Stimulated activated CD4-positive, alpha-beta T cell treated with anti-CD3 and anti-CD28 coated beads, Interleukin-1b, Interleukin-23, amount 100 ng/mL, for 1 hour (primary cell): ENCODE measurements at places on chromosomes 16 and 17.

GRCh38 chr17:1474402-1475189, 17.9 kb downstream of the MYO1C start:
- no peak for DNase-seq

- DNase-seq: no peak
Observed at GRCh38 chr17:8320990-8321389, 10.9 kb downstream of the ARHGEF15 start.

DNA sequence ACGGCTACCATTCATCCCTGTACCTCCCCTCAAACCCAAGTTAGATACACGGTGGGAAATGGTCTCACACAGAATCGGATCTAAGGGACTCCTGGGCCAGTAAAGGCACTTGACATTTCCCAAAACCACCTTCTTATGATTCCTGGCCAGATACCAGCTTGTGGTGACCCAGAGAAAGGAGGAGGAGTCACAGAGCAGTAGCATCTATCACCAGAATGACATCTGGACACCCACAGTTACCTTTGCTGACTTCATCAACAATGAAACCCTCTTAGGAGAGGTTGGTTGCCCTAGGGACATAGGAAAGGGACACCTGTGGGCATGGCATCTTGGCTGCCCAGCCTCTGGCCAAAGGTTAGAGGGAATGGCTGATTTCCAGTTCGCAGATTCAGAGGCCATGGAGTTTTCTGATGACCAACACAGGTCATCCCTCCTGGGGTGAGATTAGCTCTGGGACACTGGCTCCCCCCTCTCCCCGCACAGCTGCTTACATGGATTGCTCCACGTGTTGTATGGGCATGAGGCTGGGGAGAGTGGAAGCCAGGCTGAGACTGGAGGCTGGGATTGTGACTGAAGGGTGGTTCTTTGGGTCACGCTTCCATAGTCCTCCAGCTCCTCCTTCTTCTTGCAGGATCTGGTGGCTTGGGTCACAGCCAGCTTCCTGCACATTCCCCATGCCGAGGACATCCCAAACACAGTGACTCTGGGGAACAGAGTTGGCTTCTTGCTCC, 1.4 kb upstream of the AOC3 start:
- no peak for DNase-seq

DNA sequence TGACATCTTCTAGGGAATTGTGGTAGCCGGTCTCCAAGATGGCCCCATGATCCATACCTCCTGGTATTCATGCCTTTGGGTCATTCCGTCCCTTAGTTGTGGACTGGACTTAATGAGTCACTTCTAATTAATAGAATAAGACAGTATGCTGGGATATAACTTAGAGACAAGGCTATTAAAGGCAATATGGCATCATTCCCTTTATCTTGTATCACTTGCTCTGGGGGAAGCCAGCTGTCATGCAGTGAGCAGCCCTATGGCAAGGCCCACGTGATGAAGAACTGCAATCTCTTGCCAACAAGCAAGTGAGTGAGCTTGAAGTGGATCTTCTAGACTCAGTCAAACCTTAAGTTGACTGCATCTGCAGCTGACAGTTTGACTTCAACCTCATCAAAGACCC, 97.8 kb upstream of the MED13 start:
- no peak for DNase-seq

GRCh38 chr16:27242868-27243590, 25.5 kb downstream of the NSMCE1 start:
- no peak for DNase-seq

GRCh38 chr17:41793784-41794539, 7.5 kb upstream of the JUP start:
- no peak for DNase-seq

DNA sequence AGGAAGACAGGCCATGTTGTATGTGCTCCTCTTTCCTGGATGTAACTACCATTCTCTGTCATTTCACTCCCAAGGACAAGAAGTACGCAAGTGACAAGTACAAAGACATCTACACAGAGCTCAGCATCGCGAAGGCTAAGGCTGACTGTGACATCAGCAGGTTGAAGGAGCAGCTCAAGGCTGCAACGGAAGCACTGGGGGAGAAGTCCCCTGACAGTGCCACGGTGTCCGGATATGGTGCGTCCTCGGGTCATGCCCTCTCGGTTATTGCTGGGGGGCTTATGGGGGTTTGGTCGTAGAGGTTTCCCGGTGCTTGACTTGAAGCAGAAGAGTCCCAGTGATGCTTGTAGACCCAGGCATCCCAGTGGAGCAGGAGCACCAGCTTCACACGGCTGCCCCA, 29.0 kb downstream of the PLD6 start:
- no peak for DNase-seq

GRCh38 chr16:19822533-19822932, 62.1 kb downstream of the GPRC5B start:
- no peak for DNase-seq

GRCh38 chr16:48118841-48119240, 37.0 kb downstream of the ABCC12 start:
- no peak for DNase-seq

DNA sequence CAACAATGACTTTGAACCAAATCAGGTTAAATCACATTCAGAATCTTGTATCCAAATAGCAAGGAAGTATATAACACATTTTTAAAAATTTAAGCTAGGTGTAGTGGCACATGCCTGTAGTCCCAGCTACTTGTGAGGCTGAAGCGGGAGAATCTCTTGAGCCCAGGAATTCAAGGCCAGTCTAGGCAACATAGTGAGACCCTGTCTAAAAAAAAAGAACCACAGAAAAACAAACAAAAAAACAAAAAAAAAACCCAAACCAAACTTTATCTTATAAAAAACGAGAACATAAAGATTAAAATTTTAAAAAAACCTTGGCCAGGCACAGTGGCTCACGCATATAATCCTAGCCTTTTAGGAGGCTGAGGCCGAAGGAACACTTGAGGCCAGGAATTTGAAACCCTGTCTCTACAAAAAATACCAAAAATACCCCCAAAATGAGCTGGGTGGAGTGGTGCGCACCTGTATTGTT, 11.6 kb downstream of the SUPT4H1 start:
- no peak for DNase-seq

DNA sequence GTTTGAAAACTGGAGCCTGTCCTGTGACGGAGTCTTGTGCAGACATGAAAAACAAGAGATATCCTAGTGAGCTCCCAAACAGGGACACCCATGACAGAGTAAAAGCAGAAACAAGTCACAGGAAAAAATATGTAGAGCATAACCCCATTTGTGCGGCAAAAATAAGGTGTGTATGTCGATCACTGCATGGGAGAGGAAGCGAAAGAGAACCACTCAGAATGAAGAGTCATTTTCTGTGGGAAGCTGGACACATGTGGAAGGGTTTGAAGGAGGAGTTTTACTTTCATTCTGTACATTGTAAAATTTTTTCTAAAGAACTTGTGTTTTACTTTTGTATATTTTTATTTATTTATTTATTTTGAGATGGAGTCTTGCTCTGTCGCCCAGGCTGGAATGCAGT, 72.1 kb downstream of the JPH3 start:
- no peak for DNase-seq

- DNase-seq: no peak
Observed at GRCh38 chr17:15649861-15650421, 30.4 kb upstream of the FBXW10B start.

- no peak for DNase-seq
Observed at GRCh38 chr17:55343900-55344513, 77.6 kb downstream of the MMD start.

DNA sequence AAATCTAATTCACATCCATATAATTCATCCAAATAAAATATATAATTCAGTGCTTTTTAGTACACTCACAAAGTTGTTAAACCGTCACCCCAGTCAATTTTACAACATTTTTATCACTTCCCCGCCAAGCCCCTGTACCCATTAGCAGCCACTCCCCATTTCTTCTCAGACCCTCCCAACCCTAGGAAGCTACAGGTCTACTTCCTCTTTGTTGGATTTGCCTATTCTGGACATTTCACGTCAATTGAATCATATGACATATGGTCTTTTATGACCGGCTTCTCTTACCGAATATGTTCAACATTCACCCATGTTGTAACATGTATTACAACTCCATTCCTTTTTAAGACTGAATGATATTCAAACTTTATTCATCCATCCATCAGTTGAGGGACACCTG, 19.9 kb upstream of the MLKL start:
- DNase-seq: no peak

DNA sequence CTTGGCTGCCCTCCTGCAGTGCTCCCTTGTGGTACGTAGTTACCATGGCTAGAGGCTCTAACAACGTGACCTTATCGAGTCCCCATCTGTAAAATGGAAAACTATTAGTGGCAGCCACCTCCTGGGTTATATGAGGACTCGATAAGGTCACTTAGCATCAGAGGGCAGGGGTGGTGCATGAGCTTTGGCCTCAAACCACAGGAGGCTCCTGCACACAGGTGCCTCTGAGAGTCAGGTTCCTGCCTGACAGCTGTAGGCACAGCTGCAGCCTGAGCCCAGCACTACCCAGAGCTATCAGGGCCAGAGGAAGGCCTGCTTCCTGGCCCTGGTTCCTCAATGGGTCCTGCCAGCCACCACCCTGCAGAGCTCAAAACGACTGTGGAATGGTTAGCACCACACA, 57.2 kb upstream of the SEC14L1 start:
- DNase-seq: no peak

- no peak for DNase-seq
Observed at GRCh38 chr16:1475552-1476114, 805 bp upstream of the CLCN7 start.

DNA sequence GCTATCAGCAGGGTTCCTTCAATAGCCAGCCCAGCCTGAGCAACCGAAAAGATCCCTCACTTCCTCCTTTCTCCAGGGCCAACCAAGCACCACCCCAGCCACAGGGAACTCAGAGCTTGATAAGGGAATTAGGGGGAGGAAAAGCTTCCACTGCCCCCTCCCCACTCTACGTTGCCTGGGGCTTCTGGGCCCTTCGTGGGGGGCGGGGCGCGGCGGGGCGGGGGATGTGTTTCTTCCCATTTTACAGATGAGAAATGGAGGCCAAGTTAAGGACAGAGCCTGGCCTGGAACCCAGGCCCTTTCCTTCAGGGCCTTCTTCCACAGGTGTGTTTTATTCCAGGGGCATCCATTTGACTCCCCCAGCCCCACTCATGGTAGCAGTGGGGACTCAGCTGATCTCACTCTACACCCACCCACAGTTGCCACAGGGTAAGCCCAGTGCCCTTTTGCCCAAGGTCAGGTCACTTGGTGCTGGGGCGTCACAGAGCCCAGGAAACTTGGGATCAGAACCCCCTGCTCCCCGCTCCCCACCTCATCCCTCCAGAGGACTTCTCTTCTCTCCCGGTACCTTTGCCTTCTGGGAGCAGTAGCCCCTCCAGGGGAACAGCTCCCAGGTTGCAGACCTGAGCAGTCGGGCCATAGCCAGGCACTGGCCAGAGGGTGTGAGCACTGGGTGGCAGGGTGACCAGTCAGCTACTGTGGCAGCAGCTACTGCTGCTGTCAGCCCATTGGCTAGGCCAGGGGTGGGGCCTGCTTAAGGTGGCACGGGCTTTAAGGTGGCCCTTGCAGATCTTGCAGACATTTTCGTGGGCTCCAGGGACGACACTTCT, at the start of gene LDHD:
Gene LDHD (minus strand): TSS at position 700 of the 830 bp plus-strand sequence. CDS start 60 bp downstream, at position 640.
- no peak for DNase-seq

DNA sequence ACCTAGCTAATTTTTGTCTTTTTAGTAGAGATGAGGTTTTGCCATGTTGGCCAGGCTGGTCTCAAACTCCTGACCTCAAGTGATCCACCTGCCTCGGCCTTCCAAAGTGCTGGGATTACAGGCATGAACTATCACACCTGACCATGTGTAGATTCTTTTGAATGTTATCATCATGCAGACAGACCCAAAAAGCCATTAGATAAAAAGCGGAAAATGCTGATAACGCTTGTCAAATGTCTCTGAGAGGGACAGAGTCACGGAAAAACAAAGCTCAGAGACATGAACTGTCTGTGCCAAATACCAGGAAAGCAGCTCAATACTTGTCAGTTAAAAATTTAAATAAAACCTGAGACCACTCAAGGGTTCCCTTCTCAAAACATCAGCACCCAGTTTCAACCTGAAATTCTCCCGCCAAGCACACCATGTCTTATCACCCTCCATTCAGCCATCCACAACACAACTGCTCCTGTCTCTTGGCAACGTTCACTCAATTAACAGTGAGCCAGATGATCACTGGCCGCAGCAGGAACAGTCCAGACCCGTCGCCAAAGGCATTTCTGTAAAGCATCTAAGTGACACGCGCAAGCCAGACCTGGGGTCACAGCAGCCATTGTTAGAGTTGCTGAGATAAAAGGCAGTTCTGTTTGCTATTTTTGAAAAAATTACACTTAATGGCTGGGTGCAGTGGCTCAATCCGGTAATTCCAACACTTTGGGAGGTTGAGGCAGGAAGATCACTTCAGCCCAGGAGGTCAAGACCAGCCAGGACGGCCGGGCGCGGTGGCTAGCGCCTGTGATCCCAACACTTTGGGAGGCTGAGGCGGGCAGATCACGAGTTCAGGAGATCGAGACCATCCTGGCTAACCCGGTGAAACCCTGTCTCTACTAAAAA, 29.7 kb downstream of the FANCA start:
- DNase-seq: no peak

DNA sequence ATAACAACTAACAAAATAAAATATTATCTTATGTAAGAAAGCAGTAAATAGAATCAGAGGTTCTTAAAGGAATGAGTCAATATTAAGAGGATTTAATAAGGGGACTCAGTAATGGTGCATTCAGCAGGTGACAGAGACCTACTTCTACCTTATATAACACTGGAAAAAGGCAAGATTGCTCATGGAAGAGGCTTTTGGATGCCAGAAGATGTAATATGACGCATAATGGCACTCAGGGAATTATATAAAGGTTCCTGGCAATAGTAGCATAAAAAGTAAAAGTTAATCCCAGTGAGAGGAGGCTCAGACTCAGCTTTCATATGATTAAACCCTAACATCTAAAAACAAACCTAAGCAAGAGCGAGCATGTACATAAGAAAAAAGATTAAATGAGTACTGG, 136.0 kb upstream of the NACA2 start:
- no peak for DNase-seq

DNA sequence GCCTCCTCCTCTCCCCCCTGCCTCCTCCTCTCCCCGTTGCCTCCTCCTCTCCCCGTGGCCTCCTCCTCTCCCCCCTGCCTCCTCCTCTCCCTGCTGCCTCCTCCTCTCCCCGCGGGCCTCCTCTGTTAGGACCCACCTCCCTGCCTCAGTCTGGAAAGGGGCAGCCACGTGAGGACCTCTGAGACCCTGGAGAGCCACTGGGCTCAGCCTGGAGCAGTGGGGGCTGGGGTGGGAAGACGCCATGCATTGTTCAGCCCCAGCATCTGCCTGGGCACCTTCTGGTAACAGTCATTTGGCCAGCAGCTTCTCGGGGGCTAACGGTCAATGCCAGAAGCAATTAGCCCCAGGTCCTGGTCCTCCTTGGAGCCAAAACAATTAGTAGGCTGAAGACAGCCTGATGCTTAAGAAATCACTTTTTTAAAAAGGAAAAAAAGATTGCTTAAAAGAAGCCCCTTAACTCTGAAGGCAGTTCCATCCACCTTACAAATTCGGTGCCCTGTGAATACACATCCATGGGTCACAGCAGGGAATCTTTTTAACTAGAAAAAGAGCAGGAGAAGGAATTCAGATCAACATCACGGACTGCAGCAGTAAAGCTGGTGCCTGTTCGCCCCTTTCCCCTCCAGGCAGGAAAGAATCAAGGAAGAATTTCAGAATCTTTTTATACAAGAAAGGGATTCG, 29.8 kb downstream of the NXN start:
- DNase-seq: no peak
